ENCODE measurements at places on chromosomes 6 and 20. TPM values are rescaled to one million over a fixed set of nuclear protein-coding genes. Genes with fewer than 3 reads are reported as not detected.

Gene R3HDML
- polyA plus RNA-seq = not detected

Gene PDE10A
- polyA plus RNA-seq = 10.9 TPM

Gene SLC22A16
- polyA plus RNA-seq = 0.87 TPM

Gene TFAP2D
- polyA plus RNA-seq = not detected

Gene ENPP1
- polyA plus RNA-seq = 3.2 TPM

Gene RIMS1
- polyA plus RNA-seq = 35.1 TPM

Gene TREM1
- polyA plus RNA-seq = 0.49 TPM

Gene NKX2-4
- not detected for polyA plus RNA-seq

Gene GSTA3
- not detected for polyA plus RNA-seq

Gene GJA10
- polyA plus RNA-seq = not detected

Gene TP53TG5
- polyA plus RNA-seq = 1.7 TPM

Gene TTBK1
- 26.3 TPM for polyA plus RNA-seq

Gene PLN
- 0.43 TPM for polyA plus RNA-seq

Gene OPRL1
- 23.4 TPM for polyA plus RNA-seq

Gene HLA-DRA
- 9.5 TPM for polyA plus RNA-seq

Gene OR12D3
- polyA plus RNA-seq = not detected

Gene E2F1
- polyA plus RNA-seq = 9.8 TPM

Gene RIPOR3
- polyA plus RNA-seq = 9.3 TPM

Gene SIRPD
- not detected for polyA plus RNA-seq

Gene LHFPL5
- polyA plus RNA-seq = 1.5 TPM

Gene POU5F1
- 1.2 TPM for polyA plus RNA-seq

Gene ADGRG6
- polyA plus RNA-seq = 6.4 TPM

Gene CHRNA4
- polyA plus RNA-seq = 64.2 TPM

Gene BPIFB1
- 0.36 TPM for polyA plus RNA-seq

Gene ID1
- polyA plus RNA-seq = 109 TPM

Gene MAVS
- polyA plus RNA-seq = 23.5 TPM

Gene KCNK15
- 0.15 TPM for polyA plus RNA-seq

Gene AP5S1
- polyA plus RNA-seq = 19.1 TPM

Gene METTL24
- polyA plus RNA-seq = 3.9 TPM

Gene NPBWR2
- not detected for polyA plus RNA-seq

Gene ADGRF1
- 0.39 TPM for polyA plus RNA-seq

Gene TJAP1
- polyA plus RNA-seq = 46.4 TPM

Gene NXT1
- 14.8 TPM for polyA plus RNA-seq

Gene HUS1B
- not detected for polyA plus RNA-seq

Gene RAB32
- polyA plus RNA-seq = 12.6 TPM

Gene EFCAB8
- polyA plus RNA-seq = 0.17 TPM

Gene B3GAT2
- polyA plus RNA-seq = 52.8 TPM

Gene EYS
- polyA plus RNA-seq = 1.3 TPM

Gene ZC2HC1B
- not detected for polyA plus RNA-seq

Gene GABRR1
- polyA plus RNA-seq = 0.35 TPM

Gene SRSF12
- 26.7 TPM for polyA plus RNA-seq

Gene PRR18
- 15.4 TPM for polyA plus RNA-seq

Gene CST2
- polyA plus RNA-seq = not detected
